ENCODE measurements at places on chromosomes 16 and 17. TPM values are rescaled to one million over a fixed set of nuclear protein-coding genes. Genes with fewer than 3 reads are reported as not detected.
A peak's percentile ranks its signal among the peaks of the same experiment; 100 is the strongest.

CHST4 gene
- total RNA-seq = 0.43 TPM

FOXF1 gene
- total RNA-seq = 25.7 TPM

CCDC40 gene
- 8.0 TPM for total RNA-seq

IGFALS gene
- 1.4 TPM for total RNA-seq

CLEC3A gene
- total RNA-seq = not detected

CEP295NL gene
- total RNA-seq = 8.2 TPM

NLK gene
- 27.0 TPM for total RNA-seq

OR1A1 gene
- total RNA-seq = not detected

PRRT2 gene
- total RNA-seq = 6.5 TPM

SLC2A4 gene
- 1.2 TPM for total RNA-seq

GUCY2D gene
- total RNA-seq = 0.20 TPM

- no peaks in the 10 kb centered on the region for H3K4me1 ChIP-seq
- H3K27ac ChIP-seq = no peak overlapping the region
- H3K27me3 ChIP-seq = peaks cover 5% of the 10 kb centered on the region
- H3K4me3 ChIP-seq = no peak overlapping the region
- DNase-seq = no peak
Measured at GRCh38 chr17:10605221-10605783, 51.8 kb downstream of the MYH3 start.

GRCh38 chr16:88743693-88744576 lies 37.6 kb downstream of the CTU2 start:
- H3K4me3 ChIP-seq = no peak overlapping the region
- H3K27me3 ChIP-seq = no peaks in the 10 kb centered on the region
- H3K4me1 ChIP-seq = no peaks in the 10 kb centered on the region

DNA sequence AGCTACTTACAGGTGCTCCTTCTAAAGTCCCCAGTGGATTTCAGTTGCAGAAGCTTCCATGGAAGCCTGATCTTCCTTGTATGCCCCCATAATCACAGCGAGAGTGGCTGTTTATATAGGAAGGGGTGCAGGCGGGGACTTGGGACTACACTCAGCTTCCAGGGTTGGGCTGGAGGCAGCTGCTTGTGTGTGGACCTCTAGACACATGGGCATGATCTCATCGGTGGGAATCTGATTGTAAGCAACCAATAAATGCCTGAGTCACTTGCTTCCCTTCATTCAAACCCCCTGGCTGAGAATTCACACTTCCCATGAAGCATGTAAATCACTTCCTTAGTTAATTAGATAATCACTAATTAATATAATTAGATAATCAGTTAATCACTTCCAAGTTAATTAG lies 1.0 kb upstream of the KRT20 start:
- H3K27ac ChIP-seq = no peak overlapping the region
- DNase-seq = no peak
- H3K27me3 ChIP-seq = peaks cover 2% of the 10 kb centered on the region
- H3K4me1 ChIP-seq = no peaks in the 10 kb centered on the region

GRCh38 chr16:57689762-57690558 lies 4.6 kb upstream of the DRC7 start:
- H3K4me1 ChIP-seq = no peaks in the 10 kb centered on the region
- H3K27ac ChIP-seq = no peak overlapping the region
- no peaks in the 10 kb centered on the region for H3K36me3 ChIP-seq
- H3K4me3 ChIP-seq = no peak overlapping the region

DNA sequence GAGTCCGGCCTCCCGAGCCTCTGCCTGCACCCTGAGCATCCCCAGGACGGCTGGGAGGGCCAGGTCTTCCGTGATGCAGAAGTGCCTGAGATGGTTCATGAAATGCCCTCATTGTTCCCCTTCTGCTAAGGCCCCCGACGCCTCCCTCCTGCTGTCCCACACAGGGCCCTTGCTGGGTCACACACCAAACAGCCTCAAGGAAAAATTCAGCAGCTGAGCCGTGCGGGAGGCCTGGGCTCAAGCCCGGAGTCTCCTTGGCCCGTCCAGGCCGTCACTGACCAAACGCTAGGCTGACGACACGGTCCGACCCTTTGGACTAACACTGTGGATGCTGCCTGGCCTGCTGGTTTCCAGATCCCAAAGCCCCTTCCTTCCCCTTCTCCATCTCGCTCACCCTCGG lies 90.2 kb downstream of the RTN4RL1 start:
- H3K4me3 ChIP-seq = no peak overlapping the region
- peaks cover 11% of the 10 kb centered on the region for H3K4me1 ChIP-seq
- no peaks in the 10 kb centered on the region for H3K27me3 ChIP-seq
- no peak for DNase-seq

- no peaks in the 10 kb centered on the region for H3K27me3 ChIP-seq
- no peak overlapping the region for H3K27ac ChIP-seq
- H3K36me3 ChIP-seq = no peaks in the 10 kb centered on the region
Measured at GRCh38 chr17:6457688-6458459, 13.6 kb downstream of the PIMREG start.

DNA sequence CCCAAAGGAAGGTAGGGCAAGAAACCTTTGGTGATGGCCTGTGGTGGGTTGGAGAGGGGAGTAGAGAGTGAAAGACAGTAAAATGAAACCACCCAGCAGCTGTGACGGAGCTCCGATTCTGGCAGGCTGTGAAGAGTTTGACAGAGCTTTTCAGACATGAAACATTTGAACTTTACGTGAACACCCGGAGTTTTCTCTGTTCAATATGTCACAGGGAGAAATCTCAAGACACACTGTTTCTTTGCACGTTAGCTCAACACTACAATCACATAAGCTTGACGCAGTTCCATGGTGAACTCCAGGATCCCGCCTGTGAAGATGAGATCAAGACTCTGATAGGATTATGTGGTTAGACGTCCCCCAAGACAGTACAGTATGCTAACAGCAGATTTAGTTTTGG lies 79.6 kb upstream of the CDH11 start:
- H3K27me3 ChIP-seq = no peaks in the 10 kb centered on the region
- H3K4me1 ChIP-seq = no peaks in the 10 kb centered on the region
- H3K27ac ChIP-seq = no peak overlapping the region
- no peak overlapping the region for H3K4me3 ChIP-seq
- no peaks in the 10 kb centered on the region for H3K36me3 ChIP-seq

- H3K27me3 ChIP-seq = no peaks in the 10 kb centered on the region
- H3K4me1 ChIP-seq = peaks cover 17% of the 10 kb centered on the region
- H3K36me3 ChIP-seq = peaks cover 34% of the 10 kb centered on the region
Measured at GRCh38 chr17:41695134-41695661, 6.5 kb downstream of the EIF1 start.

- no peak overlapping the region for H3K27ac ChIP-seq
- no peak for DNase-seq
- H3K27me3 ChIP-seq = no peaks in the 10 kb centered on the region
- H3K4me1 ChIP-seq = peaks cover 17% of the 10 kb centered on the region
- no peaks in the 10 kb centered on the region for H3K36me3 ChIP-seq
- H3K4me3 ChIP-seq = no peak overlapping the region
Measured at GRCh38 chr16:48602356-48603014, 7.5 kb downstream of the N4BP1 start.

- no peak for DNase-seq
- H3K36me3 ChIP-seq = no peaks in the 10 kb centered on the region
- no peaks in the 10 kb centered on the region for H3K4me1 ChIP-seq
- no peaks in the 10 kb centered on the region for H3K27me3 ChIP-seq
- no peak overlapping the region for H3K27ac ChIP-seq
Measured at GRCh38 chr16:31016018-31016417, 5.6 kb upstream of the STX1B start.

GRCh38 chr17:74749279-74750038 lies 1.0 kb downstream of the NHERF1 start:
- peaks cover 33% of the 10 kb centered on the region for H3K4me1 ChIP-seq
- H3K27ac ChIP-seq = peak overlapping the region; percentile 72
- no peaks in the 10 kb centered on the region for H3K27me3 ChIP-seq
- DNase-seq = peak; percentile 34
- H3K36me3 ChIP-seq = no peaks in the 10 kb centered on the region

- H3K36me3 ChIP-seq = no peaks in the 10 kb centered on the region
- no peak for DNase-seq
- no peaks in the 10 kb centered on the region for H3K4me1 ChIP-seq
- H3K27ac ChIP-seq = no peak overlapping the region
- no peaks in the 10 kb centered on the region for H3K27me3 ChIP-seq
Measured at GRCh38 chr17:27860971-27861664, 32.0 kb downstream of the LYRM9 start.

DNA sequence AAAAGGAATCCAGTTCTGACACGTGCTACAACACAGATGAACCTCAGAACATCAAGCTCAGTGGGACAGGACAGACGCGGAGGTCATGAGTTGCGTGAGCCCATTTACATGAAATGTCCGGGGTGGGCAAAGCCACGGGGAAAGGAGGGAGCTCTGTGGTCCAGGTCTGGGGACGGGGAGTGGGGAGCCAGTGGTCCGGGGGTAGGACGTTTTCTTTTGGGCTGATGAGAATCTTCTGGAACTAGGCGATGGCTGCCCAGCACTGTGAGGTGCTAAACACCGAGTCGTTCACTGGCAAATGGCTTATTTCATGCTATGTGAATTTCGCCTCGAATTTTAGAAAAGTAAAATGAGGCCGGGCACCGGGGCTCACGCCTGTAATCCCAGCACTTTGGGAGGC lies 2.6 kb upstream of the LMF1 start:
- no peaks in the 10 kb centered on the region for H3K27me3 ChIP-seq
- H3K4me3 ChIP-seq = no peak overlapping the region
- DNase-seq = no peak
- H3K27ac ChIP-seq = no peak overlapping the region
- peaks cover 3% of the 10 kb centered on the region for H3K4me1 ChIP-seq

DNA sequence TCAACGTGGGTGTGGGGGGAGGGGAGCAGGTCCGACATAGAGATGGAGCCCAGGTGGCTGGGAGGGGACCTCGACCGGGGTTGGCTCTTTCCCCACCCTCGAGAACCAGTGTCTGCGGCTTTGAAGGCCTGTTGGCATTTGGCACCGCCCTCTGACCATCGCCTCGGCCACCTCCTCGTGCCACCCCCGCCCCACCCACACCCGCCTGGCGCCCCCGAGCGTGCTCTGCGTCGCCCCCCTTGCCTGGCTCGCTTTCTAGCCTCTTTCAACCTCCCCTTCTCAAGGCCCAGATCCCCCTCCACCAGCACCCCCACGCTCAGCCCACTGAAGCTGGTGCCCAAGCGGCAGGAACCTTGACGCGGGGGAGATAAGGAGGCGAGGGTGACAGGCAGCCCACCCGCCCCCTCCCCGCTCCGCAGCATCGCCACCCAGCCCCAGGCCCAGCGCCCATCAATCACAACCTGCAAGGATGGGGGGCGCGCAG lies 619 bp downstream of the CACNB1 start:
- no peaks in the 10 kb centered on the region for H3K27me3 ChIP-seq
- H3K27ac ChIP-seq = peak overlapping the region; percentile 80
- peaks cover 9% of the 10 kb centered on the region for H3K4me1 ChIP-seq
- DNase-seq = no peak
- peaks cover 9% of the 10 kb centered on the region for H3K36me3 ChIP-seq

DNA sequence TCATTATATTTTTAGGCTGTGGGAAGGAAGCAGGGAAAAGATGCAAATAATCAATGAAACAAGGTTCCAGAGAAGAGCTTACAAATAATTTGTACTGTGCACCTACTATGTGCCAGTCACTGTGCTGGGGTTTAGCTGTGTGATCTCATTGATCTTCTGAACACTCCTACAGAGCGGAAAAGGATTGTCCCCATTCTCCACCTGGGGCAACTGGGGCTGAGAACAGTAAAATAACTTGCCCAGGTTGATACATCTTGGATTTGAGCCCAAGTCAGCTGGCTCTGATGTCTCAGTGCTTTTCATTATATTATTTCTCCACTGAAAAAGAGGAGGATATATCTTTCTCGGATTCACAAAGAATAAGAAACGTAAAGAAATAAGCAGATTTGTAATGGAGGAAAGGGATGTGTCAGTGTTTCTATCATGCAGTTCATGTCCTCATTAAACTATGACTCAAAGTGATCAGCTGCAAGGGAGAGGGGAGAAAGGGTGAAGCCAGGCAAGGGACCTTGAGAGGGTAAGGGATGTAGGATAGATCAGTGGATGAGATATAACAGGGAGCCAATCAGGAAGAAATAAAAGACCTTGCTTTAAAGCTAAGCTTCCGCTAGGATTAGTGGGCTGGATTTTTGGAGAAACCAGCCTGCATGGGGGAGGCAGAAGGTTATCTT lies 143.6 kb upstream of the NOL11 start:
- H3K4me1 ChIP-seq = no peaks in the 10 kb centered on the region
- no peaks in the 10 kb centered on the region for H3K36me3 ChIP-seq
- H3K27me3 ChIP-seq = no peaks in the 10 kb centered on the region
- no peak overlapping the region for H3K4me3 ChIP-seq
- H3K27ac ChIP-seq = no peak overlapping the region

DNA sequence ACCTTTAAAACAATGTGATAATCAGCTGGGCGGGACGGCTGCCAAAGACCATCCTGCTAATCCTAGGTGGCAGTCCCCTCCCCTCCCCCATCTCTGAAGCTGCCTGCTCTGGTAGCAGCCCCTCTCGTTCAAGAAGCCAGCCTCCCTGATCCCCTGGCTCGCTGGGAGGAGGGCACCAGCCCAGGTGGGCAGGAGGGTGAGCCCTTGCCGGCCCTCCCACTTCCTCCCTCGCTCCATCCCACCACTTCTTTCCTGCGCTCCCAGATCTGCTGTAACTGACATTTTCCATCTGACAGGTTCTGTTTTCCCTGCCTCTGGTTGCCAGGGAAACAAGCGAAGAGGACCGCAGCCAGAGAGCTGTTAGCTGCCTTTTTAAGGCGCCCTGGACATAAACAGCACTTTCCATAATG lies 155.7 kb upstream of the TNRC6C start:
- peaks cover 11% of the 10 kb centered on the region for H3K27me3 ChIP-seq
- peaks cover 5% of the 10 kb centered on the region for H3K4me1 ChIP-seq
- no peak overlapping the region for H3K4me3 ChIP-seq
- H3K27ac ChIP-seq = no peak overlapping the region
- DNase-seq = peak; percentile 98
- H3K36me3 ChIP-seq = no peaks in the 10 kb centered on the region

- H3K27me3 ChIP-seq = no peaks in the 10 kb centered on the region
- peaks cover 3% of the 10 kb centered on the region for H3K4me1 ChIP-seq
- DNase-seq = no peak
- peak overlapping the region; percentile 92 for H3K27ac ChIP-seq
- H3K4me3 ChIP-seq = no peak overlapping the region
- H3K36me3 ChIP-seq = no peaks in the 10 kb centered on the region
Measured at GRCh38 chr16:4216596-4216995, 25.3 kb downstream of the SRL start.

- no peaks in the 10 kb centered on the region for H3K36me3 ChIP-seq
- no peaks in the 10 kb centered on the region for H3K4me1 ChIP-seq
- no peaks in the 10 kb centered on the region for H3K27me3 ChIP-seq
- no peak overlapping the region for H3K4me3 ChIP-seq
- no peak overlapping the region for H3K27ac ChIP-seq
Measured at GRCh38 chr16:5187402-5187952, 89.9 kb upstream of the EEF2KMT start.

GRCh38 chr17:78705071-78705470 lies 77.0 kb downstream of the CYTH1 start:
- peaks cover 20% of the 10 kb centered on the region for H3K4me1 ChIP-seq
- DNase-seq = no peak
- H3K27ac ChIP-seq = no peak overlapping the region
- H3K36me3 ChIP-seq = peaks cover 5% of the 10 kb centered on the region
- no peaks in the 10 kb centered on the region for H3K27me3 ChIP-seq
